ENCODE measurements at places on chromosomes 2 and 18. TPM values are rescaled to one million over a fixed set of nuclear protein-coding genes. Genes with fewer than 3 reads are reported as not detected.

- H3K36me3 ChIP-seq: no peaks in the 10 kb centered on the region
- H3K27me3 ChIP-seq: no peaks in the 10 kb centered on the region
- H3K4me3 ChIP-seq: peak overlapping the region; percentile 79
- H3K4me1 ChIP-seq: peaks cover 38% of the 10 kb centered on the region
Observed at GRCh38 chr2:168583064-168583709, 127.1 kb downstream of the CERS6 start.

- peaks cover 31% of the 10 kb centered on the region for H3K4me1 ChIP-seq
- H3K27ac ChIP-seq: peak overlapping the region; percentile 78
- H3K4me3 ChIP-seq: no peak overlapping the region
- peaks cover 17% of the 10 kb centered on the region for H3K36me3 ChIP-seq
Observed at GRCh38 chr2:144211826-144212225, 308.1 kb downstream of the ZEB2 start.

DNA sequence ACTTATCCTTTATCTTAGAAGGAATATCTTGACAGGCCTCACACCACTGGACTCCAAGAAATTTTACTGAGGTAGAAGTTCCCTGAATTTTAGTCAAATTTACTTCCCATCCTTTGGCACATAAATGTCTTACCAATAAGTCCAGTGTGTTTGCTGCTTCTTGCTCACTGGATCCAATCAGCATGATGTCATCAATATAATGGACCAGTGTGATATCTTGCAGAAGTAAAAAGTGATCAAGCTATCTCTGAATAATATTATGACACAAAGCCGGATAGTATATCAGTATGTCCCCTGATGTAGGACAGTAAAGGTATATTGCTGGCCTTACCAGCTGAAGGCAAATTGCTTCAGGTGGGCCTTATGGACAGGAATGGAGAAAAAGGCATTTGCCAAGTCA, 6.9 kb upstream of the GYPC start:
- DNase-seq: no peak
- H3K4me3 ChIP-seq: no peak overlapping the region
- no peak overlapping the region for H3K27ac ChIP-seq
- no peaks in the 10 kb centered on the region for H3K4me1 ChIP-seq
- H3K36me3 ChIP-seq: no peaks in the 10 kb centered on the region

DNA sequence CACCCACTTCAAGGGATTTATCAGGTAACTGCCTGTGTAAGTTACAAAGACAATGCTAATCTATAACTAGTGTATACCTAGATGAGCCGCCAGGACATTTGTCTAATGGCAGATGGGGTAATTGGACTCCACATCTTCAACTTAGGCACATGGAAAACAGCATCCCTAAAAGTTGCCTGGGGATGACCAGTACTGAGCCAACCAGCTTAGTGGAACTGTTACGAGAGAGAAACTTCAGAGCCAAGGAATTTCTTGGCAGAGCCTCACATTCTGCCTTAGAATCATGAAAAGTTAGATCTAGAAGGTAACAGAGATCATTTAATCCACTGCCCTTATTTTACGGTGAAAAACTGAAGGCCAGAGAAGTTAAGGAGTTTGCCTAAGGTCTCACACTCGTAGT, 15.5 kb upstream of the CLASP1 start:
- no peaks in the 10 kb centered on the region for H3K27me3 ChIP-seq
- H3K4me3 ChIP-seq: no peak overlapping the region
- DNase-seq: no peak
- H3K36me3 ChIP-seq: no peaks in the 10 kb centered on the region
- no peak overlapping the region for H3K27ac ChIP-seq

DNA sequence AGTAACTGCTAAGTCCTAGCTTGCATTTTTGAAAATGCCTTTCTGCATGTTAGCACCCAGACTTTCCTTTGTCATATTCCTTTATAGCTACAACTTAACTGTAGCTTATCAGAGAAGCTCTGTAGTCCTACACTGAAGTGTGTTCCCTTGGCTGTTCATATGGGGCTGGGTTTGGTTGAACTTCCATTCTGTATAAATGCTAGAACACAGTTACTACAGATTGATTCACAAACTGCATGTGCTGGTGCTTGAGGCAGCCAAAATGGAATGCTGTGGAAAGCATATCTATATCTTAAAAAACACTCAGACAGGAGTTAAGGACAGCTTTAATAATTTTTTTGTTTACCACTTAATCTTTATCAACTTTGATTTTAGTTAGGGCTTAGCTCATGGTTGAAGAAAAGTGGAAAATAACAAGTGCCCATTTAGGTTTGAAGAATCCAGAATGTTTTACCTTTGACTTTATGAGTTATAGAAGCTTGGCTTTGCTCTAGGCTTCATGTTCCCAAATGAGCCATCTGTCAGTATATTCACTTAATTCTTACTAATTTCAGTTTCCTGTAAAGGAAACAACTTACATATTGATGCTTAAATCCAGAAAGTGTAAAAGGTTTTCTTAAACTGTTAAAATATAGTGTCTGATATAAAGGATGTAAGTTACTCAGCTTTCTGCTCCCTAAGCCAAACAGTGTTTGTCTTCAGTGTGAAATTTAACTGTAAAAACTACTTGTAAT, 148.9 kb downstream of the AGPS start:
- no peak for DNase-seq
- H3K4me3 ChIP-seq: no peak overlapping the region

DNA sequence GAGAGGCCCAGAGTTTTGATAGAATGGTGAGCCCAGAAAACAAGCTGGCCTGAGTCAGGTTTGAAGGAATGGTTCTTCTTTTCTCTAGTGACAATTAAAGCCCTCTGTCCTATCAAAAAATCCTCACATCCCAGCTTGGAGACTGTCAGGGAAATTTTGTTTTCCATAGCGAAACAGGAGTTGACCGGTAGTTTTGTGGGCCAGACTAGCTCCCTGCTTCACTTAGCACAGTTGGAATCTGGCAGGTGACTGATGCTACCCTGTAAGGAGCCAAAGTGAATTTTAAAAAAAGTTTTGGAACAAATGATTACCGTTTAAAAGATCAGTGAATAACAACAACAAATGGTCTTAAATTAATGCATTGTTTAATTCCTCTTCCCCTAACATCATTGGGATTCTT, 6.7 kb downstream of the NAB1 start:
- no peak overlapping the region for H3K4me3 ChIP-seq
- H3K36me3 ChIP-seq: no peaks in the 10 kb centered on the region
- no peaks in the 10 kb centered on the region for H3K27me3 ChIP-seq
- peaks cover 17% of the 10 kb centered on the region for H3K4me1 ChIP-seq
- no peak for DNase-seq

GRCh38 chr2:28296904-28297303, 95.8 kb upstream of the FOSL2 start:
- no peaks in the 10 kb centered on the region for H3K4me1 ChIP-seq
- no peak overlapping the region for H3K27ac ChIP-seq
- DNase-seq: no peak

- no peak overlapping the region for H3K4me3 ChIP-seq
- peaks cover 6% of the 10 kb centered on the region for H3K36me3 ChIP-seq
- no peak for DNase-seq
- peaks cover 7% of the 10 kb centered on the region for H3K27me3 ChIP-seq
- no peak overlapping the region for H3K27ac ChIP-seq
Observed at GRCh38 chr2:172877826-172878225, 142.2 kb downstream of the RAPGEF4 start.

Gene MOGAT1
- not detected for total RNA-seq

Gene IDH1
- total RNA-seq: 30.5 TPM

- no peak overlapping the region for H3K27ac ChIP-seq
- peaks cover 4% of the 10 kb centered on the region for H3K36me3 ChIP-seq
- H3K4me1 ChIP-seq: no peaks in the 10 kb centered on the region
- DNase-seq: no peak
- H3K27me3 ChIP-seq: no peaks in the 10 kb centered on the region
Observed at GRCh38 chr2:165044505-165045303, 89.4 kb upstream of the SLC38A11 start.

Measured in natural killer cell treated with Interleukin-12 subunit alpha and Interleukin-12 subunit beta and Interleukin-15 and Interleukin-18, amount 100 ng/mL, for 72 hours (primary cell).